Upper lobe of right lung (tissue), 1 donor: ENCODE measurements at places on chromosomes 1 and 21.

- DNase-seq: no peak
These were observed 2.5 kb upstream of the DENND2D start for GRCh38 chr1:111202707-111203623.

DNA sequence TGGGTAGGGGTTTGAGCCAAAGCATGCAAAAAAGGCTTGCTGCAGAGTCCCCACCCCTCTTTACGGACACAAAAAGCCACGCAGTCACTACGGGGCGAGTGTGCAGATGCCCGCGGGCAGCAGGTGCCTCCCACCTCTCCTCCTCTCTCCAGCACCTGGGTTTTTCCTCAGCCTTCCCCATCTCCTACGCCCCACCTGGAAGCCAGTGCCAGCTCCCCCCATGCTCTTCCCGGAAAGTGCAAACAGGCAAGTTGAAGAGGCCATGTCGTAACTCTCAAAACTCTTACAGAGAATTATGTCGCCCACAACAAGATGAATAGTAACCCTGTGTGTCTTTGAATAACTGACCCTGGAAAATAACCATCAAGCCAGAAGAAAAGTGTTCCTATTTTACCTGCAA is 82.5 kb downstream of the PDE9A start:
- no peak for DNase-seq

- DNase-seq: no peak
These were observed 24.0 kb downstream of the TEX35 start for GRCh38 chr1:178536844-178537371.

DNA sequence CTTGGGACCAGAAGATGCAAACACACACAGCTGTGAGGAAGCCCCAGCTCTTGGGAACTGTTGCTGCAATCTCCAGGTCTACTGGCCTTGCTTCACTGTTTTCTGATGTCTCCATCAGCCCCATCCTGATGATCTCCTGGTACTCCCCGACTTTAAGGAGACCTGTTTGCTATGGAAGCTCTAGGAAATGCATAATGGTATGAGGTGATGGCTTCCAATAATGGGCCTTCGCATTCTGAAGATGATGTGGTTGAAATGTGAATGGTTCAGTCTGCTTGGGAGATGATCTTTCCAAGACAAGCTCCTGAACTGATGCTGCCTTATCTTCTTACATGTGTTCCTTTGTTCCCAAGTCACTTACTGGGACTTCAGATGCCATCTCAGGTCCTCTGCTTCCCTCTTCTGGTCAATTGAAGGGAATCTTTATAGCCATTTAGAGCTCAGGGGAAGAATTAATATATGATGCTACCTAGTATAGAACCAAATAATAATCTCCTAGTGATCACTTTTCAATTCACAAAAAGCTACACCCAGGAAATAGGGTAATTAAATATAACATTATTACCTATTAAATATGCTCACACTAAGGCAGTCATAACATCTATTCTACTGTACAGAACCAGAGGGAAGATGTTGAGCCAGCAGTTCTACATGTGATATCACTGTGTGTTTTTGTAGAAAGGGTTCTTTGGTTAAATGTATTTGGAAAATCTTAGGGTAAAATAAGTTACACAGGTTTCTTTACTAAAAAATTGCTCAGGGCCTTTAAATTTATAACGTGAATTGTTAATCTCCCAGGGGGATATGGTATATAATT is 73.9 kb upstream of the VTCN1 start:
- no peak for DNase-seq

DNA sequence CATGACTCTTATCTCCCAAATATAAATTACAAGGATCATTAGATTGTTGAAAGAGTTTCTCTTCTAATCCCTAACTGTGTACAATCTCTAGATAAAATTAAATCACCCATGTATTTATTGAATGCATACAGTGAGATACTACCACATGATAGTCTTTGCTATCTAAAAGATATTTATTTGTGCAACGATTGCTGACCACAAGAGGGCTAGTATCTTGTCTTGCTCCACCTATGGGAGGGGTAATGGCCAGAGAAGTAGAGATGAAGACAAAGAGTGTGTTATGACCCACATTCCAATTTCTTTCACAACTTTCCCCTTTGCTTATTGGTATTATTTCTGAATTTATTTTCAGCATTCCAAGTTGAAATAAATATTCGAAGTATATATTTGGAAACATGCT is 13.7 kb downstream of the PYHIN1 start:
- no peak for DNase-seq

- DNase-seq: no peak
These were observed 494.7 kb downstream of the SMYD3 start for GRCh38 chr1:246012341-246012740.
